ENCODE measurements at places on chromosomes 2 and 18.

DNA sequence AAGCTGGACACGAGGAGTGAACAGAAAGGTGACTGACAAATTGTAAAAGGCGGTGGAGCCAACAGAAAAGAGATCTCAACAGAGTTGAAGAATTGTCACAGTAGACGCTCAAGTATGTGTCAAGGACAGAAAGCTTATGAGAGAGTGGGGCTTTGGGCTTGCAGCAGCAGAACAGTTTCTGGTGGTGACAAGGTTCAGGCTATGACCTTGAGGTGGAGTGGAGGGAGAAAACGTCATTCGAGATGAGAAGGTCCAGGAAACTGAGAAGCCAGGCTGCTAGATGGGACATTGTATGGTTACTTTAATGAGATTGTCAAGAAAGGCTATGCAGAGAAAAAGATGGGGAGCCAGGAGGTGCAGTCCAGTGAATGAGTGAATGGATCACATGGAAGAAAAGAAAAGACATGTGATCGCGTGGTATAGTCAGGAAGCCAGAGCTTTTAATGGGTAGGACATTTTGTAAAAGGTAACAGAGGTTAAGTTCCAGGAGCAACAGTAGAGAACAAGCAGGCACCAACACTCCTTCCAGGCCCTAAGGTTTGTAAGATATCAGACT lies 91.1 kb upstream of the EPC2 start:
- no peak for DNase-seq

GRCh38 chr2:150545916-150546315 lies 58.4 kb upstream of the RND3 start:
- no peak for DNase-seq

DNA sequence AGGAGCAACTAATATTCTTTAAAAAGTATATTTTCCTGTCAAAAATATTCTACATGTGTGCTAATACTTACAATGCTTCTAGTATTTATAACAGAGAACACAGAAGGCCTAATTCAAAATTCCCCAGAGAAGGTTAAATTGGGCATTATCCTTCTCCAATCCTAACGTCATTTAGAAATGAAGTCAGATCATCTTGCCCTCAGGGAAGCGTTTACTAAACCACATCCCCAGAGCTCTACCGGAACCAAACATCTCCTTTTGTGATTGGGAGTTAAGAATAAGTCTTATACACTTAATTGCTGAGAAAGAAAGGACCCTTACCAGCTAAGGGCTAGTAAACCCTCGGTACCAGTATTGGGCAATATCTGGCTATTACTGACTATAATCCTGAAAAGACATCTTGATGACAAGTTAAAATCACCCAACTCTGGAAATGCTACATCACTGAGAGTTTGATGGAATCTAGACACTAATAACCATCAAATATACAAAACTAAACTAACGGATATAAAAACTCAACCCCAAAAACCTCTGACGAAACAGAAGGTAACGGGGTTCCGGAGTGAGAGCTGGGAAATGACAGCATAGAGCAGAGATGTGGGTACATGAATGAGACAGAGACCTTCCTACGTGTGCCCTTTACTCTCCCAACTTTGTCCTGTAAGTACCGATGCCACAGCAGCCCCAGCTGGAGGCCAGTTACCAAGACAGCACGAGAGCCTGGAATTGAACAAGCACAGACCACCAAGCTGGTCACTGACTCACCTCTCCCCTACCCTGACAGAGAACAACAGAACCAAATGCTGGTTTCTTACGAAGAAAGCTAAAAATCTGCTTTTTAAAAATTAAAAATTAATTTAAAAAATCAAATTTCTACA lies 35.0 kb downstream of the WDSUB1 start:
- no peak for DNase-seq

GRCh38 chr2:29731948-29732347 lies 189.4 kb downstream of the ALK start:
- DNase-seq: no peak

GRCh38 chr18:25250474-25250851 lies 101.5 kb downstream of the ZNF521 start:
- DNase-seq: no peak

DNA sequence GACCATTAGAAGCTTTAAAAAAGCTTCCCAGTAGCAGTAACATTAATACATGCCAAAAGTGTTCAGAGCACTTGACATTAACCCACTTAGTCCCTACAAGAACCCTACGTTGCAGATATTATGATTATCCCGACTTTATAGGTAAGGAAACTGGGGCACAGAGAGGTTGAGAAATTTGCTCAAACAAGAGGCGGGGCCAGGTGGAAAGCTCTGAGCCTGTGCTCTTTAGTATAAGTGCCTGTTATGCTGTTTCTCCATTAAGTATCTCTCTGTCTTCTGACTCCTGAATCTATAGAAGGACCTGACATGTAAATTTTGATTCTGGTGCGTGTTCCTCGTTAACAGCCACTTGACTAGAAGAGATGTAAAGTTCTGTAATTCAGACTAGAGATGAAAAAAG lies 139.8 kb downstream of the RBMS1 start:
- DNase-seq: no peak

GRCh38 chr18:14097761-14098160 lies 34.5 kb downstream of the ZNF519 start:
- no peak for DNase-seq

DNA sequence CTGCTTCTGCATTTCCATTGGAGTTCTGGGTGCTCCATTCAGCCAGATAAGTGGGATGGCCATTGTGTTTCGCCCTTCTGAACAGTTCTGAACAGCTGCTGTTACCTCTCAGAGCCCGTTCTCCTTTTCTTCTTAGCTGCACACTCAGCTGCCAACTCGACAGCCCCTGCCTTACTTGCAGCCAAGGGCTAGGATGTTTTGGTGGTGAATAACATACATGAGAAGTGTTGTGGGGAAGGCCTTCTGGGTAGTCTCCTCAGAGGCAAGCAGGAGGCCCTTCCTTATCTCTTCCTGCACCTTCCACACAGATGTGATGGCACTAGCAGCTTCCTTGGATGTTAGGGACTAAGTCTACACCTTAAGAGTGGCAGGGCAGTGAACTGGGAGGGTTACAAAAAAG lies 138.4 kb upstream of the NOSTRIN start:
- no peak for DNase-seq

DNA sequence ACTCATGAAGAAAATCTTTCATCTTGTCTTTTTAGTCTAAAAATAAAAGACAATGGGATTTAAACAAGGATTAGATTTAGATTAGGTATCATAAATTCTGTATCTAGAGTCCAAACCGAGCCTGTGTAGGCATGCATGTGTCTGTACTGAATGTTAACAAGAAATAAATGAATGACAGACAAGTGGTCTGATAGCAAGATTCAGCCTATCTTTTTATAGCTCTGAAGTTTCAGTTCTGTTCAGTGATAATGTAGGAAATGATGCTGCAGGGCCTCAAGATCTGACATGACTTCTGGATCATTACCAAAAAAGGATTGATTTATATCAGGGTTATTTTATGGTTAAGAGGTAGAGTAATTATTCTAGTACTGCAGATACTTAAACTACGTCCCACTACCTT lies 137.0 kb upstream of the ATP5MC3 start:
- no peak for DNase-seq

- no peak for DNase-seq
Measured at GRCh38 chr2:46304635-46305034, 7.4 kb downstream of the EPAS1 start.

- no peak for DNase-seq
Measured at GRCh38 chr18:14930076-14930475, 182.1 kb downstream of the ANKRD30B start.

GRCh38 chr2:240638512-240639160 lies 13.4 kb downstream of the GPR35 start:
- no peak for DNase-seq

DNA sequence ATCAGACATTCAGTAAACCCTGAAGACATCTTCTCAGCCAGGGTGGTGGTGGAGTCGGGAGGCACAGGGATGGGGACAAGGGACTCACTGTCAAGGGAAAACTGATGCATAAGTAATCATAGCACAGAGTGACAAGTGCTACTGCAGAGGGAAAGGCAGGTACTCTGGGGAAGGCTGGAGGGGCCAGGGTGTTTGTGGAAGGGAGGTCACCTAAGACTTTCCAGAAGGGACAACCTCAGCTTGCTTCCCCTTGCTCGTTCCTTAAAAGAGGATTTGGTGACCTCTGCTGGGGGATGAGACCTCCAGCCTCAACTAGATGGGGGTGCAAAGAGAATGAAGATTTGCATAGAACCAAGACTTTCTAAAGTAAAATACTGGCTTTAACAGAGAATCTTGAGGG lies 99.5 kb downstream of the SLC4A3 start:
- DNase-seq: no peak

GRCh38 chr2:162926907-162927306 lies 88.3 kb upstream of the KCNH7 start:
- DNase-seq: no peak

DNA sequence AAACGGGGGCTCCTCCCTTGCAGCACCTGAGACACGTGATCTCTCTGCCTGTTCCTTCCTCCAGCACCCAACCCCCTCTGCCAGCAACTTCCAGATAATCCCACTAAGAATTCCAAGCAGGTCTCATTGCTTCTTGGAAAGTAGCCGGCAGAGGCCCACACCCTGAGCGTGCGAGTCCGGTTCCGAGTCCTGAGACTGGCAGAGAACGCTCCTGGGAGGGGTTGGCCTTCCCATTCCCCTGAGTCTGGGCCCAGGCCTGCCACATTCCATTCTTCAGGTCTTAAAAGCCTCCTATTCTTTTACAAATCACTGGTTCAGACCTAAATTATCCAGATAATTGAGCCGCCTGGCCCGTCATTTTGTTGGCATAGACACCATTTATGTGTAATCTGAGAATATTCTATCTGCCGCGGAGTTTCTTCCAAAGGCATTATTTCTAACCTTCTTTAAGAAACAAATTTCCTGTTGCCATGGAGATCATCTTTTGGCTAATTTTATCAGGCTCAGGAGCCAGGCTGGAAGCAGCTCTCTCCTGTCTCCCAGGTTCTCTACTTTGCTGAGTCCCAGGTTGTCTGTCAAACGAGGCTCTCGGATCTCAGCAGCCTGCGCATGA lies 165.4 kb downstream of the MYCN start:
- no peak for DNase-seq

- no peak for DNase-seq
Measured at GRCh38 chr2:166436189-166436588, 57.9 kb downstream of the SCN7A start.

- DNase-seq: no peak
Measured at GRCh38 chr2:208269091-208269490, 3.0 kb downstream of the PIKFYVE start.

DNA sequence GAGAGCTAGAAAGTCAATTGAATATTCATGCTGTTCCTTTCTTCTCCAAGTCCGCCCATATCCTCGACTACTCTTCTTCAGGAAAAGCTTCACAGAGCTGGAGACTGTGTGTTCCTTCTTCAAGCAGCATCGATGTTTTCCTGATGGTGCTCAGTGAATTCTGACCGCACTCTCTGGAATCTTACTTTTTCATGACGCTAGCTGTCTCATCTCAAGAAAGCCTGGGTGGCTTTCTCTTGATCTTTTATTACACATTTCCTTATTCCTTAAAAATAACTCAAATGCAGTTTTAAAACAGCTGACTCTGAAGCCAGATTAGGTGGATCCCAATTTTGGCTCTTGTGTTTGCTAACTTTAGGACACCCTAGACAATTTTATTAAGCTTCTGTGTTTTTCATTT lies 1245.1 kb upstream of the LRRTM1 start:
- DNase-seq: no peak

DNA sequence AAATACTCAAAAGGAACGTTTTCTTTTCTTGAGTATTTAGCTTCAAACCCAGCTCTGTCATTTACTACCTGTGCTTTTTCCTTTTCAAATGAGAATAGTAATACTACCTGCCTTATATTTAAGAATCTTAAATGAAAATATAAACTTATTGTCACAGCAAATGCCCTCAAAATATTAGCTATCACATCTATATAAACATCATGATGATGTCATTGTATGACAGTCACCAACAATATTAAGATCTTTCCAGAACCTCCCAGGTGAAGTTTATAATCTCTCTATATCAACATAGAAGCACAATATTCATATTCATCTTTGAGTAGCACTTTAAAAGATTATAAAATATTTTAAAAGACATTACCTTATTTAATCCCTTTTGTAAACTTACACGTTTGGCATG lies 92.2 kb downstream of the DOK6 start:
- no peak for DNase-seq

- DNase-seq: no peak
Measured at GRCh38 chr2:207787017-207787416, 17.3 kb upstream of the FZD5 start.

GRCh38 chr2:112884869-112885505 lies 26.0 kb upstream of the IL37 start:
- peak; percentile 70 for DNase-seq

- no peak for DNase-seq
Measured at GRCh38 chr2:157761520-157761919, 114.6 kb downstream of the ACVR1 start.

- no peak for DNase-seq
Measured at GRCh38 chr18:78871618-78872017, 108.0 kb upstream of the SALL3 start.

- no peak for DNase-seq
Measured at GRCh38 chr2:24816404-24816803, 23.2 kb downstream of the CENPO start.

DNA sequence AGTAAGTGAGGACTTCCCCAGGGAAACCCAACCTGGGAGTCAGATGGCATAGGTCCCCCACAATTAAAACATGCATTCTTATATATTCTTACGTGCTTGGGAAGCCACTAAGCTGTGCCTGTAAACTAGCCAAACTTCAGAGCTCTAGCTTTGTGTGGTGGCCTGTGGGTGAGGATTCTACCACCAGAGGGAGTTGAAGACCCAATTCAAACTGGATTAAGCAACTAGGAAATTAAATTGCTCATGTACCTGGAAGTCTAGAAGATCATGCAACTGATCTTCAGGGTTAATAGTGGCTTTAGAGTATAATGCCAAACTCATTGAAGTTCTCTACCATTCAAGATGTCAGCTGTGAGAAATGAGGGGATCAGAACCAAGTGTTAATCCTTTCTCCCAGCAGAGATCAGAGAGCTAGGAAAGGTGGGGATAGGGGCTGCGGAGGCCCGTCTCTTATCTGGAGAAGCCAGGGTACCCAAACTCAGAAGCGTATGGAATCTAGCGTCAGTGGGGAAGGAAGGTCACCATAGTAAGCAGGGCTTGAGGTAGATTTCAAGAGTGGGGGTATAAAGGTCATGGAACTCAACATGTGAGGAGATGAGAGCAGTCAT lies 53.2 kb upstream of the CCDC85A start:
- no peak for DNase-seq

DNA sequence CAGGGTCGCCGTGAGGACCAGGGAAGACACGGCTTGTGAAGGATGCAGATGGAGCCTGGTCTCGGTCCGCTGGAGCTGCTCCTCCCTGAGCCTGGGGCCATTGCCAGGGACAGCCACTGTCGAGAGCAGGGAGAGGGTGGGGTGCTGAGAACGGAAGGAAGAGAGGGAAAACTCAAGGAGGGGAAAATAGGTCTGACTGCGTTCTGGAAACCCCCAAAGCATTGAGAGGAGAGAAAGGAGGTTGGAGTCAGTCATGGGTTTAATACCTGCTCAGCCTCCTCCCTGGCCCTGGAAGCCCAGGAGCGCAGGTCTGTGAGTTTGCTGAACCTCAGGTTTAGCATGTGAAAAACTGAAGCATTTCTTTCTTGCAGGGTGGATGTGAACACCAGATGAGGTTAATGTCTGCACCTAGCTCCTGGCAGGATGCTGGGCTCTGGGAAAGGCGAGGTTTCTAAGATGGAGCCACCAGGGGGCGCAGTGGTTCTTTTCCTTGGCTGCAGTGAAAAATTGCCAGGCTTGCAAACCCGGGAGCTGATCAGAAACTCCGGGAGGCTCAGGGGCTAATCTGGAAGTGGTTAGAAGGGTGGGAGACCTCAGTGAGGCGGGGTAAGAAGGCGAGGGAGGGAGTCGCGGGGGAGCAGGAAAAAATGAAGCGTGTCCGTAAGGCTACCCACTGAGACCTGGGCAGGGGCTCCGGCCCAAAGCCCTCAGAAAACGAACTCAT lies 33.6 kb upstream of the RNF149 start:
- DNase-seq: peak; percentile 55

Measured in activated T-cell treated with anti-CD3 and anti-CD28 coated beads for 24 hours (primary cell).